ENCODE measurements at places on chromosomes 13 and 19. TPM values are rescaled to one million over a fixed set of nuclear protein-coding genes. Genes with fewer than 3 reads are reported as not detected.
A peak's percentile ranks its signal among the peaks of the same experiment; 100 is the strongest.

DNA sequence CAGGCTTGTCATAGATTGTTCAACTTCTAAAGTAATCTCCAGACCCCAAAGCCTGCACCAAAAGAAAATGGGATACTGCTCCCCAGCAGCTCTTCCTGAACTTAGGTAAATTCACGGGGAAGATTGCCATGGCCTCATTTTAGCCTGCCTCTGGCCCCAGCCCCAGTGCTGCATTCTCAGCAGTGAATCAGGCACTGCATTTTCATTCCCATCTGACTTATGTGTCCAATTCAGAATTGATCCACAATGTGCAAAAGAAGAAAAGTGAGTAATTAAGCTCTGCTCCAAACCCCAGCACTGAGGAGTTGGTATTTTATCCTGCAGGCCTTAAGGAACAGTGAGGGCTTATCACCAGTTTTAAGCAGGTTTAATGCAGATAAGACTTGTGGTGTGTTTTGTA lies 176.4 kb downstream of the KCTD12 start:
- H3K27ac ChIP-seq, result no peak overlapping the region
- no peaks in the 10 kb centered on the region for H3K27me3 ChIP-seq
- DNase-seq, result no peak
- H3K4me1 ChIP-seq, result no peaks in the 10 kb centered on the region
- H3K4me3 ChIP-seq, result no peak overlapping the region

- no peak for DNase-seq
- H3K27me3 ChIP-seq, result no peaks in the 10 kb centered on the region
- H3K27ac ChIP-seq, result peak overlapping the region; percentile 68
- no peaks in the 10 kb centered on the region for H3K36me3 ChIP-seq
- H3K4me3 ChIP-seq, result no peak overlapping the region
These were observed 182.2 kb downstream of the FOXO1 start for GRCh38 chr13:40484101-40484800.

DNA sequence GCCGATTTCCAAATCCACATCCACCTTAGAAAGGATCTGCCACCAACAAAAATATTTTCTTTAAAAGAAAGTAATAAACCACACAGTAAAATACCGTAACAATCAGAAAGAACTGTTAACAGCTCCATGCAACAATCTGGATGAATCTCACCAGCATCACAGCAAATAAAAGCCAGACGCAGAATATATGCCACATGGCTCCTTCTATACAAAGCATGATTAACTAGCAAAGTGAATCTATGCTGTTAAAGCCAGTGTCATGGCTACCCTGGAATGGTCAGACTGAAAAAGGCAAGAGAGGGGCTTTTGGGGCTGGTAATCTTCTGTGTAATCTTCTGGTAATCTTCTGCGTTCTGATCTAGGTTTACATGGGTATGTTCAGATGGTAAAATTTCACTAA lies 81.3 kb downstream of the SACS start:
- no peak overlapping the region for H3K27ac ChIP-seq
- no peak overlapping the region for H3K4me3 ChIP-seq

GRCh38 chr13:75648446-75648845 lies 12.3 kb downstream of the LMO7 start:
- no peak overlapping the region for H3K4me3 ChIP-seq
- H3K4me1 ChIP-seq, result no peaks in the 10 kb centered on the region
- H3K36me3 ChIP-seq, result no peaks in the 10 kb centered on the region
- no peak overlapping the region for H3K27ac ChIP-seq
- H3K27me3 ChIP-seq, result no peaks in the 10 kb centered on the region

DNA sequence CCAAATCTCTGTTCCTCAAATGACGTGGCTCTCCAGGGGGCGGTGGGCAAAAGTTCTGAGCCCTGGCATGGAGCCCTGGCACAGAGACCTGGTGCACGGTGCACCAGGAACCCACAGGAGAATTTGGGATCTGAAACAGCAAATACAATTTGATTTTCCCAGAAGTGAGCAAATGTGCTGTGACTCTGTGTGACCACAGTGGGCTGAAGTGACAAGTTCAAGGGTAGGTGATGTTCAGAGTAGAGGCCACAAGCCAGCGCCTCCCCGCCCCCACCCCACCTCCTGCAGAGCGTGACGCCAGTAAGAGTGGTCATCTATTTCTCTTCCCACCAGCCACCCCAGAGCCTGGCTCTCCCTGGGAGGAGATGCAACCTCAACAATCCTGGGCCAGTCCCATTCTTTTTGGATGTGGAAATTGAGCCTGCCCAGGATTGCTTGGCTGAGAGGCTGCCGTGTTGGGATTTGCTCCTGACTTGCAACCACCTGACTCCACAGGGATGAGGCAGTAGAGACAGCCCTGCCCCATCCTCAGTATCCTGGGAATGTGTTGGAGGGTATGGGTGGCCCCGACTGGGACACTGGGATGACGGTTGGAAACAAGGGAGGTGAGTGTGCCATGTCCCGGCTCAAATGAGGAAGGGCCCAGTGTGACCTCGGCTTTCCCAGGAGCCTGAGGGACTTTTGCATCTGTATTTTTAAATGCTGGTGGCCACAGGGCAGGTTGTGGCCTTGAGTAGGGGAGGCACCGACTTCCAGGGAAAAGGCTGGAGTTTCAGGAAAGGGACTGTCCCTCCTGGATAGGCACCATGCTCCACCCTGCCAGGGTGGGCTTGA lies 11.1 kb upstream of the BCL3 start:
- no peaks in the 10 kb centered on the region for H3K27me3 ChIP-seq
- H3K27ac ChIP-seq, result no peak overlapping the region
- no peak overlapping the region for H3K4me3 ChIP-seq
- no peaks in the 10 kb centered on the region for H3K4me1 ChIP-seq

DNA sequence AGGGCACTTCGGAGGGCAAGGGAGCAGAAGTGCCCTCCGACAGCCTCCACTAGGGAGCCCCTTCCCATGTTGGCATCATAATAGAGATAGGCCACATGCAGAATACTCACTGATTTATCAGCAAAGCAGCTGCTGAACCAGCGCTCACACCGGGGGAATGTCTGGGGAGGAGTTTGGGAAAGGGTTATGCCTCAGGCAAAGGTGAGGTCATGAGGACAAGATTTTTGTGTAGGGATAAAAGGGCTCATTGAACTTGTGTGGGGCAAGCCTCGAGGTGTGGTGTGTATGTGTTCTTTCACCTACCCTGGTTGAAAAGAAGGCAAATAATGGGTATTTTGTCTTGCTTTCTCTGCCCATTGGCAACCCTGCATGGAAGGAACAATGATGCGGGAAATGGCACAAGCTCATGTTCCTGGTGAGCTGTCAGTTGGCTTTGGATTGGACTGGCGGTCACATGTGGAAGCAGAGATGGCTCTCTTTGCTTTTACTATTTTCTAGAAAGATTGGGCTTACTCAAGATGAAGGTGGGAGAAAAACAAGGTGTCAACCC lies 39.1 kb upstream of the SLC7A9 start:
- H3K36me3 ChIP-seq, result no peaks in the 10 kb centered on the region
- no peaks in the 10 kb centered on the region for H3K27me3 ChIP-seq
- no peak overlapping the region for H3K27ac ChIP-seq
- H3K4me3 ChIP-seq, result no peak overlapping the region

DNA sequence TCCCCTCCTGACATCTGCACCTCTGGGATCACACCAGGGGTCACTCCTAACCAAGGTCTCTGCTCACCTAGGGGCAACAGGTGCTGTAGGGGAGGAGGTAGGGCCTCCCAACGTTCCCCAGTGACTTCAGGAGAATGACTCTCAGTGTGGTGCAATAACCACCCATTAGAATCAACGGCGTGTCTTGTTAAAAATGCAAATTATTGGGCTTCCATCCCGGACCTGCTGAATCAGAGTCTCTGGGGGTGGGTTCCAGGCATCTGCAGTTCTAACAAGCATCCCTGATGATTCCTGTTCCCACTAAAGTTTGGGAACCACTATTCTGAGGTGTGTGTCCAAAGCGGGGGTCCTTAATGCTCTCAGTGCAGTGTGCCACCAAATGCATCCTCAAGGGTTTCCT lies 84.6 kb downstream of the CRYL1 start:
- no peaks in the 10 kb centered on the region for H3K36me3 ChIP-seq
- no peak for DNase-seq
- peaks cover 3% of the 10 kb centered on the region for H3K4me1 ChIP-seq
- no peak overlapping the region for H3K4me3 ChIP-seq

DNA sequence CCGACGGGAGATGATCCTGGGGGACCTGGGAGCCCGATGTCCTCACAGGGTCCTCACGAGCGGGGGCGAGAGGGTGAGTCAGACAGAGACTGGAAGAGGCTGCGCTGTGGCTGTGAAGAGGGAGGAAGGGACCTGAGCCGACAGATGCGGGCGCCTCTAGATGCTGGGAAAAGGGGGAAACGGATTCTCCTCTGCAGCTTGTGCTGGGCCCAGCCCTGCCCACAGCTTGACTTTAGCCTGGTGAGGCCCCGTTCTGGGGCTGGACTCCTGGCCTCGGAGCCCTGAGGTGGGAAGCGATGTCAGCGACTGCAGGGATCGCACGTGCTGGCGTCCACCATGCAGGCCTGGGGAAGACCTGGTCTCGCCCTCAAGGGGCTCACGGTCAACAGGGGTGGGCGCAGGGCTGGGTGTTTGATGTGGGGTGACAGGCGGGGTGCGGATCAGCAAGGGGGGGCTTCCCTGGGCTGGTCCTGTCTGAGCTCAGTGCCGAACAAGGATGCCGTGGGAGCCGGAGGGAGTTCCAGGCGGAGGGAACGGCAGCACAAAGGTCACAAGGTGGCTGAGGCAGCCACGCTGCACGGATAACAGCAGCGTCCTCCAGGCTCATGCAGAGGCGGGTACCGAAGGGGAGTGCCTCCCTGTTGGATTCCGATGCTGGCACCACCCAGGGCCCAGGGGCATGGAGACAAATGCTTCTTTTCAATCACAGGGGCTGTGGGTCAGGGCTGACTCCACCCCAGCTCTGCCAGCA lies 31.8 kb downstream of the PIP5K1C start:
- H3K4me1 ChIP-seq, result peaks cover 22% of the 10 kb centered on the region
- no peak overlapping the region for H3K27ac ChIP-seq
- no peaks in the 10 kb centered on the region for H3K27me3 ChIP-seq
- DNase-seq, result no peak

DNA sequence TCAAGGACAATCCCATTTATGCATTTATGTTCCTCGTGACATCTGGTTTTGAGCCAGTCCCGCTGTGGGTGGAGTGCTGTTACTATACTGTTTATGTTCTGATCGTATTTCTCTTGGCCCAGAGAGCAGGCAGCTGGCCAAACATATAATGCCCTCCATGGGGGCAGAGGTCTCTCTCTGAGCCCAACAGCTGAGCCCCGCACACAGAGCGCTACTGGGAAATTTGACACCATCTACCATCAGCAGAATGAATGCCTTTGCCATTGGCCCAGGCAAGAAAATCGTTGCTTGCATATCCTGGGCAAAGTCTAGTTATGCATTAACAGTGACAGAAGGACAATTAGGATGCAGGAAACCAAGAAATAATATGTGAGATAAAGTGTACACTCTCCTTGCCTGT lies 126.8 kb upstream of the CACNA1A start:
- no peak overlapping the region for H3K27ac ChIP-seq
- DNase-seq, result no peak
- H3K4me3 ChIP-seq, result no peak overlapping the region
- no peaks in the 10 kb centered on the region for H3K27me3 ChIP-seq
- H3K36me3 ChIP-seq, result no peaks in the 10 kb centered on the region

DNA sequence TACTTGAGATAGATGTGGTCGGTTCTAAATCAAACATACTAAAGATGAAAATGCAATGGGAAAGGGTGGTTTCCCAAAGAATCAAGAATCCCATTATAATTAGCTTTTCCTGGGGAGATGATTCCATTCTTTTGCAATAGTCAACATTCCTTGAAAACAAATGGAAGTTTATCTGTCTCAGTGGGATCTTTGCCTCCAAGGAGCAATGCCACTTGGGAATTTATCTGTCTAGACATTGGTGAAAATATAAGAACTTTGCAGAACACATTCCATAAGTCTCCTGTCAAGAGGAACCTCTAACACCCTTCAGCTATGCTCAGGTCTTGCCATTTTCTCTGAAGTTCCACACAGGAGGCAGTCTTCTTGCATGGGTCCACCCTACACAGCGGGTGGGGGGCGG lies 152.5 kb downstream of the KCTD12 start:
- H3K36me3 ChIP-seq, result no peaks in the 10 kb centered on the region
- H3K4me3 ChIP-seq, result no peak overlapping the region
- no peaks in the 10 kb centered on the region for H3K27me3 ChIP-seq
- H3K27ac ChIP-seq, result no peak overlapping the region
- H3K4me1 ChIP-seq, result no peaks in the 10 kb centered on the region

- no peaks in the 10 kb centered on the region for H3K36me3 ChIP-seq
- peak; percentile 20 for DNase-seq
- H3K27ac ChIP-seq, result no peak overlapping the region
- H3K27me3 ChIP-seq, result no peaks in the 10 kb centered on the region
These were observed 60.7 kb downstream of the MCF2L start for GRCh38 chr13:113029487-113030258.

DNA sequence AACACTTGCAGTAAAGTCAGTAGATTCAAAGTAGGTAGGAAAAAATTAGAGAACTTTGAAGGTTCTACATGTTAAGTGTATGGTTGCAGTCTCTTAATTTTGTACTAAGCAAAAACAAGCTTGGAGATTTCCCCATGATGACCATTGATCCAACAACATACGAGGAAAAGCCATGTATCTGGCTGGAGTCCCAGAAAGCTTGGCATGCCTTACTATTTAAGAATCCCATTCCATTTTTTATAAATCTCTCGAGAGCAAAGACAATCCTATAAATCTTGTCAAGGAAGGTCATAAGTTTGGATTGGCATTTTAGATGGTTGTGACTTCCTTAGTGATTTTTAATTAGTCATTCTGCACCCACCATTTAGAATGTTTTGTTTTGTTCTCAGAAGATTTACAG lies 495.9 kb downstream of the GPC5 start:
- DNase-seq, result no peak
- no peak overlapping the region for H3K4me3 ChIP-seq

- H3K4me3 ChIP-seq, result no peak overlapping the region
- H3K36me3 ChIP-seq, result no peaks in the 10 kb centered on the region
- H3K27me3 ChIP-seq, result no peaks in the 10 kb centered on the region
- H3K27ac ChIP-seq, result no peak overlapping the region
- no peak for DNase-seq
These were observed 20.7 kb upstream of the CLN5 start for GRCh38 chr13:76971215-76971614.

The SLC17A7 gene
- 0.25 TPM for total RNA-seq

The RNASEH2B gene
- 96.2 TPM for total RNA-seq

The ZNF700 gene
- 25.6 TPM for total RNA-seq

The PTPRH gene
- not detected for total RNA-seq

The KL gene
- not detected for total RNA-seq

The ZNF8 gene
- 9.5 TPM for total RNA-seq
